NCI-H82 (cell line): ENCODE measurements at places on chromosomes 3 and 15.

- DNase-seq = peak; percentile 10
These were observed 950.1 kb downstream of the TBL1XR1 start for GRCh38 chr3:176247191-176247590.

- no peak for DNase-seq
These were observed 67.0 kb downstream of the IMPG2 start for GRCh38 chr3:101253396-101253795.

- no peak for DNase-seq
These were observed 191.0 kb downstream of the KLHL25 start for GRCh38 chr15:85603703-85604102.

- no peak for DNase-seq
These were observed 42.6 kb downstream of the CCR4 start for GRCh38 chr3:32994045-32994444.

GRCh38 chr3:107216711-107217110 lies 160.5 kb upstream of the CCDC54 start:
- DNase-seq = no peak

- peak; percentile 95 for DNase-seq
These were observed 210.8 kb upstream of the SEMA6D start for GRCh38 chr15:47506329-47507100.

GRCh38 chr15:99495430-99496301 lies 70.1 kb upstream of the MEF2A start:
- no peak for DNase-seq

DNA sequence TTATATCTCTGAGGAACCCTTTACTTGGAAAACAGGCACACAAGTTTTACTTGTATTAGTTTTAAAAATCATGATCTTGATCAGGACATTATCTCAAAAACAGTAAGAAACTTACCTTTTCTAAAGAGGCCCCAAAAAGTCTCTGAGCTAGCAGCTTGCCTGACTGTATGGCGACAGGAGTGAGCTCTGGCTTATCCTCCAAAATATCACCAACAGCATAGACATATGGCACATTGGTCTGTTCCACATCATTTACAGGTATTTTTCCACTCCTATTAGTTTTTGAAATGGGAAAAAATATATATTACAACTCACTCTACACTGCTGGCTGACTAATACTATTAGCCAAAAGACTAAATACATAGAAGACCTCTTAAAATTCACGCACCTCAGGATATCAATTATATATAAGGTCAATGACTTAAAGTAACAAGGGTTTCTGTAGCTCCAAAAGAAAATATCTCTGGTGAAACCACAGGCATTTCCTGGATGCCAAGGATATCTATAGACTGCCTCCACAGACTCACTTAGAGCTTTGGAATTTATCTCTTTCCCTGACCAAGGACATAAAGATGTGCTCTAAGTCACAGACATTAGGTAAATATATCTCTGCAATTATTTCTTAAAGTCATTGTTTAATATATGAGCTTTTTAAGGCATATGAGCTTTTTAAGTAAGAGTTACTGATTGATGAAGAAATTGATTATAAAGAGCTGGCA lies 33.1 kb downstream of the TXNRD3 start:
- no peak for DNase-seq

DNA sequence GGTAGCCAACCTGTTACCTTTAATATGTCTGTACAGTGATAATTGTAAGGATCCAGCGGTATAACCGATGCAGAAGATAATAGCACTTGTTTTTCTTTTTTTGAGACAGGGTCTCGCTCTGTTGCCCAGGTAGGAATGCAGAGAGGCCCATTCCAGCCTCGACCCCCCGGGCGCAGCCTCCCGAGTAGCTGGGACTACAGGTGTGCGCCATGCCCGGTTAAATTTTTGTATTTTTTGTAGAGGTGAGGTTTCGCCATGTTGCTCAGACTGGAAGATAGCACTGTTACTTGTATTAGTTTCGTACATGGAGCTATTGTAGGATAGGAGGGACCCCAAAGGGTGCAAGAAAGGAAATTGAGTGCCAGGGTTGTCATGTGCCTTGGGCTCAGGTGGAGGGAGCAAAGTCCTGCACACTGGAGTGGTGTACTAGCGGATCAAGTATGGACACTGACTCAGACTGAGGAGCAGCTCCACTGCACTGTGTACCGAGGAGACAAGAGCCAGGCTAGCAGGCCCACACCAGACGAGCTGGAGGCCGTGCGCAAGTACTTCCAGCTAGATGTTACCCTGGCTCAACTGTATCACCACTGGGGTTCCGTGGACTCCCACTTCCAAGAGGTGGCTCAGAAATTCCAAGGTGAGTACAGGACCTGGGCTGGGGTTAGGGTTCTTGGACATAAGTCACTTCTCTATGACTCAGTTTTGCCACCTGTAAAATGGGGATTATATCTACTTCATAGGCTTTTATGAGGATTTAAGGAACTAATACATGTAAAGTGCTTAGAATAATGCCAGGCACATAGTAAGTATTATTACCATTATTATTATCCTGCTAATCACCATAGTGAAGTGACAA lies 1.0 kb downstream of the OGG1 start:
- DNase-seq = no peak

- no peak for DNase-seq
These were observed 5.8 kb upstream of the TGFBR2 start for GRCh38 chr3:30600572-30600971.

- no peak for DNase-seq
These were observed 227.6 kb downstream of the CLSTN2 start for GRCh38 chr3:140162551-140162950.

- DNase-seq = no peak
These were observed 185.9 kb downstream of the ERC2 start for GRCh38 chr3:56282341-56282740.

DNA sequence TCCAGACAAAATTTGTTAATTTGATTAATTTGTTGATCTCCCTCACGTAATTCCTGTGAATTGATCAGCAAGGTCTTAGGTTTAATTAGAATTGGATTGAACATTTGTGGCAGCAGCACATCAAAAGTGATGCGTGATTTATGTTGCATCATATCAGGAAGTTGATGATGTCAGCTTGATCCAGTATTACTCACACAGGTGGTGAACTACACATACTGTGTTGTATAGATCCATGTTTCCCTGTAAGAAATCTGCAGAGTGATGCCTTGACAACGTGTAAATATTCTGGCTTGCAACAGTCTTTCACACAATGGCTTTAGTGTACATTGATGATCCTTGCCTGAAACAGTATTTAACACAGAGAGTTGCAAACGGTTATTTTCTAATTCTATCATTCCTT lies 200.4 kb downstream of the ADAMTSL3 start:
- peak; percentile 21 for DNase-seq

GRCh38 chr3:195154793-195155535 lies 116.0 kb downstream of the XXYLT1 start:
- no peak for DNase-seq

DNA sequence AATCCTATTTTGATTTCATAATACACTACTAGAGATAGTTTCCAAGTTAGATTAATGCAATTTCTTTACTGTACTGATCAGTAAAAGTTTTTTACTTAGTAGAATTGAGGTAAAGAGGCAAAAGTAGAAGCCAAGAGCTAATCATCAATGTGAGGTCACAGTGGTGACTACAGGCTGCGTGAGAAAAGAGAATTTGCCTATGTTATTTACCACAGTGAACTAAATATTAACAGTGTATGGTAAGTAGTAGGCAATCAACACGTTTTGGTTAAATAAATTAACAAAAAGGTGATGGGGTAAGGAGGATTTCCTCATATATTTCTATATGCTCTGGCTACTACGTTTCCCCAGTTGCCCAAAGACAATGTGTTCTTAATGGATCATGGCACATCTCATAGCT lies 202.2 kb upstream of the CMC1 start:
- no peak for DNase-seq

- DNase-seq = no peak
These were observed 90.7 kb downstream of the KLHL25 start for GRCh38 chr15:85704066-85704465.

DNA sequence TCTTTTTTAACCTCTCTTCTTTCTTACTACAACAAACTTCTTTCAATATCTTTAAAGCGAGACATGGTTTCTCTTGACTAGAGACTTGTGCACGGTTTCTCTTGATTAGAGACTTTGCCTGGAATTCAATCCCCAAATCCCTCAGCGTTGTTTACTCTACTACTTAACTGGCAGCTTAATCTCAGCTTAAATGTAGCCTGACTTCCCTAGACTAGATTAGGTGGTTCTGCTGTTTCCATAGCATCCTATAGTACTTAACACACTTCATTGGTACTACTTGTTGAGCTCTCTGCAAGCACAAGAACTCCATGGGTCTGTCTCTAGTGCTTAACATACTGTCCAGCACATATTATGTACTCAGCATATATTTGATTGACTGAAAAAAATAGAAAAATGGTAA lies 168.2 kb upstream of the GPR149 start:
- peak; percentile 98 for DNase-seq

DNA sequence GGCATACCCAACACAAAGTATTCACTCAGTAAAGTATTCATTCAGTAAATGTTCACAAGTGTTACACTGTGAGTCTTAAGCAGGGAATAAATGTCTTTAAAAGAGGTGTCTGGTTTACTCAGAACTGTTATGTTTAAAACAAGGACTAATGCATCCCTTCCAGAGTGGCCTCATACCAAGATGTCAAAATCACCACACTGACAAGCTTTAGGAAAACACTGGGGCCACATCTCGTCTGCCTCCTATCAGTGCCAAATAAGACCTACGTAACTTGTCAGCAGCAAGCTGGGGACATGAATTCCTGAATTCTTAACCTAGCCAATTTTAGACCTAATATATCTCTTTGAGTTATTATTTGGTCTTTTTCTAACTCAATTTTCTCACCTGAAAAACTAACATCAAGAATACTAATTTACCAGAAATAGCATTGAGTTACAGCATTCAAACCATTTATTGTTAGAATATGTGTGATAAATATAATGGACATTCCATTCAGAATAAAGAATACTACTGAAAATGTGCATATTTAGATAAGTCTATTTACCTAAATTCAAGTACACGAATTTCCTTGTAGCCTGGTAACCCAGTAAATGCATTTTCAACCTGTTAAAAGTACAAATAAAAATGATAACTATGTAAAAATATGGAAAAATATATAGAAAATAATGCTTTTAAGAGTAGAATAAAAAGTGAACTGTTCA lies 51.3 kb downstream of the IMPG2 start:
- DNase-seq = no peak

DNA sequence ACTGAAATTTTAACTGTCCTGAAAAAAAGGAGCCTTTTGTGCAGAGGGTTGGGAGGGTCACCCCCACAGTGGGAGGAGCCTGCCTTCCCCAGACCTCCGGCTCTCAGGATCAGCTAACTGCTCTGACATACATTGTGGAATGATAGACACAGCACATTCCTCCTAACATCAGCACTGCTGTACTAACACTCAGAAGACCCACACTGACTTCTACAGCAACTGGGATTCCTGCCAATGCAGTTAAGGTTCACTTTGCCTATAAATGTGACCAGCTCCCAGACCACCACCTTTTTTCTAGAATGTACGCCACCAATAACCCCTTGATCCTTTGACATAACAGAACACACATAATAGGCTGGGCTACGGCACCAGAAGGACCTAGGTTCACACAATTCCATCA lies 3.2 kb downstream of the CPEB1 start:
- peak; percentile 55 for DNase-seq

DNA sequence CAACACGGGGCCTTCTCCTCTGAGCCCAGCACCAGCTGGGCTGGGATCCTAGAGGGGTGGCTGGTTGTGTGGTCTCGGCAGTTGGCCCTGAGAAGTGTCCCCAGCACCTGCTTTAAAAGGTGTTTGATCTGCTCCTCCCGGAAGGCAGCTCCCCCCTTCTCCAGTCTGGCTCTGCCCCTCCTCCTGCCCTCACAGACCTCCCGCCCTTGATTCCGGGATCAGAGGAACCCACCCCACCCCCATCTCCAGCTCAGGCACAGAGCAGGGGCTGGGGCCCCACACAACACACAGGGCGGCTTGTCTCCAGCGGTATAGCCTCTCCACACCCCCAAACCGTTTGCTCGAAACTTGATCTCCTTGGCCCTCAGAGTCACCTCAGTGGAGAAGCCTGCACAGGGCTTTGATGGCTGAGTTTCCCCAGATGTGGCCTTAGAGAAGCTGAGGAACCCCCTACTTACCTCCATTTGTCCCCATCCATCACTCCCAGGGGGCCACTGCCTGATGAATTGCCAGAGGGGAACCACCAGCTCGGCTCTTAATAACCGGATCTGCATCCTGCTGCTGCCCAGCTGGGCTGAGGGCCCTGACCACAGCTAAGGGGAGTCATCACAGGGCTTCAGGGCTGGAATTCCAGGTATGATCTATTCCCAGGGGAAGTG lies 6.4 kb upstream of the STRA6 start:
- peak; percentile 84 for DNase-seq

- DNase-seq = no peak
These were observed 16.9 kb upstream of the P2RY13 start for GRCh38 chr3:151346292-151346691.

DNA sequence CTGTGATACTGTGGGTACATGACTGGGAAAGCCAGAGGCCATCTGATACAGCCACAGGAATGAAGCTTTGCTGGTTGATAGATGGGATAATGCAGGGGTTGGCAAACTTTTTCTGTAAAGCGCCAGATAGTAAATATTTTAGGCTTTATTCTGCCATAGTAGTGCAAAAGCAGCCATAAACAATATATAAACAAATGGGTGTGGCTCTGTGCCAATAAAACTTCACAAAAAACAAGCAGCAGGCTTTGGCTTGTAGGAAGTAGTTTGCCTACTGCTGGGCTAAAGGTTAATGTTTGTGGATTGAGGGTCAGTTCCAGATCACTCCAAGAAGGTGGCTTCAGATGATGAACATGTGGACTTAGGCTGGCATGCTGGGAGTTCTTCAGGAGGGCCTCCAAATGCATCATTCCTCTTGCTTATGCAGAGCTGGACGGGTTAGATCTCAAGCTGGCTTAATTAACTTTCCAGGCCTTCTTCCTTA lies 305.7 kb downstream of the RPLP1 start:
- DNase-seq = no peak

DNA sequence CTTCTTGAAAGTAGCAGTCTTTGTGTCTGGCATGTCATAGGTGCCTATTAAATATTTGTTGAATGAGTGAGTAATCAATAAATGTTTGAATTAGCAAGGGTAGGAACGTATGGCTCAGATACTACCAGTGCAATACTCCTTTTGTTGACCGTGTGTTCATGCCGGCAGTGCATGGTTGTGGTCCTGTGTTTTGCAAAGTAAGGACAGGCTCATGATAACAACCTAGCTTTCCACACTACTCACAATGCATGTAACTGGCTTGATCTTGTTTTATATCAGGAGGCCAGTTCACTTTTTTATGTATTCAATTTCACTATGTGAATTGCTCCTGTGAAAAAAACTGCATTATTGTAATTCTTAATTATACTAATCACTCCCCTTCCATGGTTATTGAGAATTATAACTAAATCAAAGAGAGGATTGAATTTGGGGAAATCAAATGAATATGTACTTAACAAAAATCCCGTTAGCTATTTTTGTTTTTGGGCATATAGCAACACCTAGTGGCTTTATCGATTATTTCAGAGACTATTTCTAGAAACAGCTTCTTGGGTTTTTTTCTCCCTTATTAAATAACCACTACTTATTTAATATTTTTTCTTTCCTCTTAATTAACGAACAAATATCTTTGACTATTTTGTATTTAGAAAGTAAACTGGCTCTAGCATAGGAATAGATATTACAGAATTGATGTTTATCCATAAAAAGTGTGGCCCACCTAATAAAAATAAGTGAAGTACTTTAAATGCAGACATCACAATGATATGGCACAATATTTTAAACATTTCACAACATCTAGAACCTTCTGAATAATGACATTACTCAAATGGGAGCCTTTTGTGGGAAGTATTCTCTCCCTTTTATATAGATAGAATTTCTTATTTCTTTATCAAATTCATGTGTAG lies 218.5 kb downstream of the BBX start:
- DNase-seq = peak; percentile 40
